ENCODE measurements at places on chromosomes 12 and 14.

GRCh38 chr12:21819236-21819635, 44.7 kb upstream of the KCNJ8 start:
- no peak for DNase-seq

DNA sequence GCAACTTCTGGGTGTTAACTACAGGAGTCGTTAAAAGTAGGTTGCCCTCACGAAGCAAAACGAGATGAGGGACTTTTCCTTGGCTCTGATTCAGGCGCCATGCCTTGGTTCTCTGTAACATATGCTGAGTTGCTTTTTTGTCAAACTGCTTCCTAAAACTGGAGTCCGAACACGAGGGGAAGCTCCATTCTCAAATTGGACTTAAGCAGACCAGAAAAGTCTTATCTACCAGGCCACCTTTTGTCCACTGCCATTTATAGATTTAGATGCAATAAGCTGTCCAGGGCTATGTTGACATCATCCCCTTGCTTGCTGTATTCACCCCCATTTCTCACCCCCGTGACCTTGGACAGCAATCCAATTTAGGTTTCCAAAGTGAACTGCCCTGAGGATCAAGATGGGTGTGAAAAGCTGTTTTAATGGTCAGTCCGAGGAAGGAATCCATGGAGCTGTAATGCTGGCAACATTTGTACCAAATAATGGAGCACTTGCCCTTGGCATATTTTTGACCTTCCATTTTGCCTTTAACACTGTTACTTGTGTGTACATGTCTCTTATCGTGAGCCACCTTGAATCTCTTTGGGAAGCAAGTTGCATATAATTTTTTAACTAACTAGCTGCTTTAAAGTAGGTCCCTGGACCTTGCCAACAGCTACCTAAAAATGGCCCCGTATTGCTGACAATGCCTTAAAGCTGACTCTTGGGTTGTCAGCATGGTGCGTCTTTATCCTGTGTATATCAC, 298.1 kb downstream of the EGLN3 start:
- no peak for DNase-seq

DNA sequence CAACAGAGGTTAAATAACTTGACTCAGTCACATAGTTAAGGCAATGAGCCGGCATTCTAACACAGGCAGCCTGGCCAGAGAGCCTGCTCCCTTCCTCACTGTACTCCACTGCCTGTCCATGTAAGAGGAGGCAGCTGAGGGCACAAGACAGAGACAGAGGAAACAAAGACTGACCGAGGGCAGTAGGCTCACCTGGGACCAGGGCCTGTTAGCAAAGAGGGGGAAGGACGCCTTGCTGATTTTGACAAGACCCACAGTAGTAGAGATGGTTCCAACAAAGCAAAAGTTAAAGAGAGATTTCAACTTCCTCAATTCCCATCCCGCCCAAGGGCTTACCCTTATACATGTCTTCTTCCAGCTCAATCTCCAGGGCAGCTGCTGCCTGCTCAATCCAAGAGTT, 26.5 kb downstream of the OTUB2 start:
- DNase-seq = no peak

DNA sequence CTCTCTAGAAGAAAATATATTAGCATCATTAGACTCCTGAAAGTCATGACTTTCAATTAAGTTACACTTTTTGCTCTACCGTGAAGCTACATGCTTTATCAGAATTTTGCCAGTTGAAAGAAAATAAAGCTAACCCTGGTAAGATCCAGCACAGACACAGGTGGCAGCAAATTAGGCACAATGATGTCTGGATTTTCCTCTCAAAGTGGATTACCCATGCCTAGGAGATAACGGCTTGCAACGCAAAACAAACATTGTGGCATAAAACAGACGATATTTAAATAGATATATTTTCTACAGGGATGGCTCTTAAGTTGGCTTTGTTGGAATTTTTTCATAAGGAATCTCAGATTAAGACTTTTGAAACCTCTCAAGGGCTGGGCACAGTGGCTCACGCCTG, 33.4 kb downstream of the BCAT1 start:
- DNase-seq = no peak

- no peak for DNase-seq
Measured at GRCh38 chr12:120158351-120158750, 36.2 kb downstream of the GCN1 start.

GRCh38 chr12:100904270-100904669, 109.7 kb downstream of the ANO4 start:
- DNase-seq = no peak

DNA sequence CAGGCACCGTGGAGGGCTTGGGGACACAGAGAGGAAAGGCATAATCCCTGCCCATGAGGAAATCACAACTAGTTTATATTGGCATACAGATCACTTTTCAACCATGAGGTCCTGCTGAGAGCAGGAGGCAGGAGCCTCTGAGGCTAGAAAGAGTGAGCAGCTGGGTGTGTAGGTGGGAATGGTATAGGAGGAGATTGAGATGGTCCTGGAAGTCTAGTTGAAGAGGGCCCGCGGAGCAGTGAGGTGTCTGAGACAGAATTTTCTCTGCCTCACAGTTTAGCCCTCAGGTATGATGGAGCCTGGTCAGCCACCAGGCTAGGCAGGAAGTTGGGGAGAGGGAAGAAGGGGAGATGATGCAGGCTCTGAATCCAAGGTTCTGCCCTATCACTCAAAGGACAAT, 54.7 kb upstream of the JDP2 start:
- no peak for DNase-seq

DNA sequence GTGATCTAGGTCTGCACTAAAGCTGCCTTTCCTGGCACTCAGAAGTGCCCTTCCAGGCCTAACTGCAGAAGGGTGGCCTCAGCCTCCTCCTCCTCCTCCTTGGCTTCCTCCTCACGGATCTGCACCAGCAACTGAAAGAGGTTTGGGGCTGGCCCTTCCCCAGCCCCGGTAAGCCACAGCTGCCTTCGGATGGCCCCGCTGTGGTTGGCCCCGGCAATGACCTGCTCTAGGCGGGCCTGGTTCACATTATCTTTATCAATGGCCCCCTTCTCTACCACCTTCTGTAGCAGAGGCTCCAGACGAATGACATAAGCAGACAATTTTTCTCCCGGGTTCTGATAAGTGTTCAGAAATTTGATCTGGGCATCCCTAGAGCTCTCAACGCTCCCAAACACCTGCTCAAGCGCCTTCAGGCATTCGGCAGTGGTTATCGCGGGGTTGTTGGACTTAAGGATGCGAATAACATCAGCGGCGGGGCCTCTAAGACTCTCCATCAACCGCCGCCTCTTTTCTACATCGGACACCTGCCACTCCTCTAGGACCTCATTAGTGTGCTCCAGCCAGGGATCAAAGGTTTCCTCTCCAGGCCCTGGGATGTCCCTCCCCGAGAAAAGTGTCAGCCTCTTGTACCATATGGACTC, 1.5 kb downstream of the PNMA1 start:
- DNase-seq = no peak

GRCh38 chr12:113591480-113591974, 119.9 kb upstream of the LHX5 start:
- DNase-seq = no peak

GRCh38 chr14:104769324-104770071, 16.6 kb downstream of the SIVA1 start:
- no peak for DNase-seq

DNA sequence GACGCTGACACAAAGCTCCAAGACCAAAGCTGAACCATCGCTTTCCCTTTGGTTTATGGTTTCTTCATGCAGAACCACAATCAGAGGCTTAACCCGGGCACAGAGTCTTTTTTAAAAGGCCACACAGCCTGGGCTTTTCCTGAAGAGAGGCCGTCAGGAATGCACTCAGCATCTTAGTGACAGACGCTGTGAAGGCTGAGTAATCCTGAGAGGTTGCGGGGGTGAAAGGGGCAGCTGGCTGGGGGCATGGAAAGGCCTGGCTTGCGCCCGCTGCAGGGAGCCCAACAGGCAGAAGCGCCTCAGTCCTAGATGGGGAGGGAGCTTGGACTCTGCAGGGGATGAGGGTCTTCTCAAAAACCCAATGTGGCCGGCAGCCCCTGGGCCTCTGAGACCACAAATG, 13.6 kb downstream of the CTDSP2 start:
- DNase-seq = no peak

GRCh38 chr12:26318661-26319068, 123.3 kb downstream of the SSPN start:
- peak; percentile 24 for DNase-seq

- no peak for DNase-seq
Measured at GRCh38 chr12:108194585-108194984, 65.5 kb downstream of the WSCD2 start.

GRCh38 chr12:65170209-65170881, 962 bp downstream of the LEMD3 start:
- peak; percentile 72 for DNase-seq

- no peak for DNase-seq
Measured at GRCh38 chr12:76535170-76535569, 24.4 kb downstream of the OSBPL8 start.

DNA sequence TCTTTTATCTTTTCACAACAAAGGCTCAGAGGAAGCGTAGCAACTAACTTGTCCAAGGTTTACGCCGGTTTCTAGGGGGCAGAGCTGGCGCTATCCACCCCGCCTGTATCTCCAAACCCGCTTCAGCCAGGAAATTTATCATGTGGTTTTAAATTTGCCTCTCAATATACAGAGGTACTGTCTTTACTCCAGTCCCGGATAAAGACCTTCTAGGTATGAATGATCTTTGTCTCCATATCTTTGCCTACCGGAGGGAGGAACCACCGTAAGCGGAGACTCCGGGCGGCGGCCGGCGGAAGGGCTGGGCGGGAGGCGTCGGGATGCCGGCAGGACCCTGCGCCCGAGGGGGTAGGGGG, 693 bp upstream of the RIMKLB start:
- no peak for DNase-seq

DNA sequence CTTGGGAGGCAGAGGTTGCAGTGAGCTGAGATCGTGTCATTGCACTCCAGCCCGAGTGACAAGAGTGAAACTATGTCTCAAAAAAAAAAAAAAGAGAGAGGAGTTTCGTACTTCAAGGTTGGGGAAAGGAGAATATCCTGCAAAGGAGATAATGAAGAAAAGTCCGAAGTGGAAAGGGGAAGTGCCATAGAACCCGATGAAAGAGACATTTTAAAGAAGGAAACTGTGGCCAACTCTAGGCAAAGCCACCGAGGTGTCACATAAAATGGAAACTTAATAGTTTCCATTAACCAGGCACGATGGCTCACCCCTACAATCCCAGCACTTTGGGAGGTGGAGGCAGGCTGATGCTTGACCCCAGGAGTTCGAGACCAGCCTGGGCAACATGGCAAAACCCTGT, 15.0 kb upstream of the LTBP2 start:
- no peak for DNase-seq

DNA sequence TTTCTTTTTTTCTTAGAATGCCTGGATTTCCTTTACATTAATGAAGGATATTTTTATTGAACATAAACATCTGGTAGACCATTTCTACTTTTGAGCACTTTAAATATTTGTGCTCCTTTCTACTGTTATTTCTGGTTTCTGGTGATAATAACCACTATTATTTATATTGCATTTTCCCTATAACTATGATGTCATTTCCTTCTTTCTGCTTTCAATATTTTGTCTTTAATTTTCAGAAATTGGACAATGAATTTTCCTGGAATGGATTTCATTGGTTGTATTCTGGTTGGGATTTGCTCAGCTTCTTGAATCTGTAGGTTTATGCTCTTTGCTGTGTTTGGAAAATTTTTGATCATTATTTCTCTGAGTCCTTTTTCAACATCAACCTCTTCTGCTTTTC, 5.2 kb upstream of the PRH1 start:
- DNase-seq = no peak
